ENCODE measurements at places on chromosomes 2 and 18.

DNA sequence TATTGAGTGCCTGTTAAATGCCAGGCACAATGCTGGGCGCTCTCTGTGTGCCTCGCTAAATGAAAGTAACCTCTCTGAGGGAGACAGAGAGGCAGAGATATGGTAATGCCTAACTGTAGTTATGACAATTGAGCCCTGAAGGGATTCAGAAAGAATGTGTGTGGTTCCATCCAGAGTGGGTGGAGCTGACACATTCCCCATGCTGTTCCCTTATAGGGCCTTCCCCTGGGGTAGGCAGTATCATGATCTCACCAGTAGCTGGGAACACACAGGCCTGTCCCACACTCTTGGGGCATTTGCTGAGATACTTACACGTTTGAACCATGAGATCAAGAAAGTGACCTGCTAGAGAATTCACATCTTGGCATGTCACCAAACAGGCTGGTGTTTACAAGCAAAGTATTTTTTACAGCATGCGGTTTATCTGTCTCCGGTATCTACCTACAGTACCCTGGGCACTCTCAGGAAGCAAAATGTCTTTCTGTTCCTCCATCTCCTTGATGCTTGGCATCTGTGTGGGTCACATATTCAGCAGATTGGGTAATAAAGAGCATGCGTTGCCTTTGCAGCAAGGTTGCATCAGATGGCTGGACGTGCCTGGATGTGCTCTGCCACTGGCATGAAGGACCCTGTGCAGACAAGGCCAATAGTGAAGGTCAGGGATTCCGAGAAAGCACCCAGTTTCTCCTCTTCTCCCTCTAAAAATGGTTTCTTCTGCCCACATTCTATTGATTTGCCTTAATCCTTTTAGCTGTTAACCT lies 9.4 kb downstream of the CTIF start:
- no peak for DNase-seq

- DNase-seq = no peak
These were observed 570.8 kb upstream of the GYPC start for GRCh38 chr2:126085011-126085795.

GRCh38 chr18:58407263-58407648 lies 221.6 kb downstream of the ALPK2 start:
- DNase-seq = no peak

GRCh38 chr18:12744103-12744502 lies 41.3 kb downstream of the PSMG2 start:
- DNase-seq = peak; percentile 64

DNA sequence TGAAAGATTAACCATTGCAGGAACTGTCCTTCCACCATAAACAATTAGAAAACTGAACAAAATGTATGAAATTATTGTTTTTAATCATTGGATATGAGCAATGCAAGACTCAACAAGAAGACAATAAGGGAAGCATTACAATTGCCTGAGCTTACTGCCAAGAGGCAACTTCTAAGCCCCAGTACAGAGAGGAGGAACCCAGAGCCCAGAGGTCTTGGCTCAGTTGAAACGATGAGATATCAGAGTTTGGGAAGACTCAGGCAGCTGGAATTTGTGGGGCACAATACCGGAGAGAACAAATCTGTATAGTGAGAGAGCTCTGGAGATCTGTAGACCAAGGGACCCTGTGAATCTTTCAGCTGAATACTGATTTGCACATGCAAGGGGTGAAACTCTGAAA lies 80.6 kb upstream of the ZFP36L2 start:
- DNase-seq = no peak

GRCh38 chr2:170177950-170178781 lies at the start of gene MYO3B:
Gene MYO3B, plus strand, starts transcription at chr2:170178147. Its CDS starts 141 bp downstream, at chr2:170178288.
- no peak for DNase-seq

GRCh38 chr2:67917332-67918054 lies 145.3 kb downstream of the C1D start:
- peak; percentile 86 for DNase-seq

- DNase-seq = peak; percentile 77
These were observed 22.2 kb downstream of the LYG1 start for GRCh38 chr2:99278793-99279291.

- DNase-seq = peak; percentile 84
These were observed 4.1 kb upstream of the VRK2 start for GRCh38 chr2:58042486-58042970.

GRCh38 chr2:172106108-172106961 lies 3.6 kb upstream of the DLX2 start:
- DNase-seq = no peak

Measured in HS-27A (cell line).